ENCODE measurements at places on chromosomes 4 and X.

GRCh38 chr4:185966997-185967775 is 101.8 kb upstream of the TLR3 start:
- no peak for DNase-seq

GRCh38 chr4:142334931-142335330 is 511.2 kb downstream of the INPP4B start:
- no peak for DNase-seq

DNA sequence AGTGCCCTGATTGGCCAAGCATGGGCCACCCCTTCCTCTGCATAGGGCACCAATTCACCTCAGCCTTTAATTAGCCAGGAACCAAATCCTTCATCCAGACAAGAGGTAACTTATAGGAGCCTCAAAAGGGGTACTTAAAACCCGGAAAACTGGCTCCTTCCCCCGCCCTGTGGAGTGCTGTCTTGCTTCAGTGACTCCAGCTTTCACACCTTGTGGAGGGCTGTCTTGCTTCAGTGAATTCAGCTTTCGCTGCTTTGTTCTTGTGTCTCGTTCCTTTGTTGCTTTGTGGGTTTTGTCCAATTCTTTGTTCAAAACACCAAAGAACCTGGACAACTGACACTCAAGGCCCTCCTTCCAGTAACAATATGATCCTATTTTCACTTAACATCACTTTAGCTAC is 82.2 kb upstream of the FRG1 start:
- DNase-seq = no peak

DNA sequence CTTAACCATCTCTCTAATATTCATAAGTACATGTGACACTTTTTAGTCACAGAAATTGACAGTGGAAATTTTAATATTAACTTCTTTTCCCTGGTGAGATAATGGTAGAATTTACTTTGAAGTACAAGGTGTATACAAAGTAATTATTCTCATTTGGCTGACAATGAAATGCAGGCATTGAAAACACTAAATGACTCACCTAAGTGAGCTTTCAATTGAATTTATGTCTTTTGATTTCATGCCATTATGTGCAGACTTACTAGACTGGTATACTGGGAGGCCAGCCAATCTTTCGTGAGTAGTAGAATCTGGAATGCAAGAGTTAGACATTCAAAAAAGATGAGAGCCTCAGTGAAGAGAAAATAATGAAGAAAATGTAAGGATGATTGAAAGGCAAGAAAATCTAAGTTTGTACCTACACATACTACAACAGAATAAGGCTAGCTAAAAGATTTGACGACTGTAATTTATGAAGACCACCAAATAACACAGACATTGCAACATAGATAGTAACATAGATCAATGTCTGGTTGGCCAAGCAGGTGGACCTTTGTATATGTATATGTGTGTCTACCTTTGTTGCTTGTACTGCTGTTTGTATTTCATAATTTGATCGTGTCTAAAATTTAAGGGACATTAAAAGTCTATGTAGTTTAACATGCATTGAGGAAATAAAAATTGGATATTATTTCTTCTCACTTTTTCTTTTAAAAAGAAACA is 459.7 kb downstream of the IL15 start:
- DNase-seq = no peak

DNA sequence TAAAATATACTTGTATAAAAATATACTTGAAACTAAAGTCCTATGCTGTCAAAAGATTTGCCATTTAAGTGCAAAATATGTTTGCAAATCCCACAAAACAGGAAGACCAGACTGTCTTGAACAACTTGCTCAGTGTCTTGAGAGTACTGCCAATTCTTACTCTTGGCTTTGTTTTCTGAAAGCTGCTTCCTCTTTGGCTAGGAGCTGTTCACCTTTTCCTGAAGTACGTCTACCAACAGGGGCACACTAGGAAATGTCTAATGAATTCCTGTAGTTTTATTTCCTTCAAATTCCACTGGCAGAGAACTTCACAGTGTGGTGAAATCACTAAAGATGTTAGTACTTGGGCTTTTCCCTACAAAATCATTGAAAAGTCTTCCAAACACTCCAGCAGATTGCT is 46.4 kb upstream of the ABCG2 start:
- no peak for DNase-seq

DNA sequence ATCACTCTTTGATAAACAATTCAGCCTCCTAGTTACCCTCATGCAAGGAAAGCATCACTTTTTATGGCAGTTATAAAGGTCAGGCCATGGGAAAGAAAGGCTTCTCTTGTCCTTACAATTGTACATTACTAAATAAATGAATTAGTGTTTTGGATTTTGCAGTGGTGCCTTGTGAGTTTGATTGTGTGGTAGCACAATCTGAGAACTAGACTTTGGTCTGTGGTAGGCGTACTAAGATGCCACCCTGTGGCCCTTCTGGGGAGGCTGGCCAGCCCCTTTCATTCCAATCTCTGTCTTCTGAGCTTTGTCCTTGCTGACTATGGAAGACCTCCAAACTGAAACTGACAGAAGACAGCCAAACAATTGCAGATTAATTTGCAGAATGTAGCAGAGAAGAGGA is 14.6 kb upstream of the HNRNPD start:
- no peak for DNase-seq

DNA sequence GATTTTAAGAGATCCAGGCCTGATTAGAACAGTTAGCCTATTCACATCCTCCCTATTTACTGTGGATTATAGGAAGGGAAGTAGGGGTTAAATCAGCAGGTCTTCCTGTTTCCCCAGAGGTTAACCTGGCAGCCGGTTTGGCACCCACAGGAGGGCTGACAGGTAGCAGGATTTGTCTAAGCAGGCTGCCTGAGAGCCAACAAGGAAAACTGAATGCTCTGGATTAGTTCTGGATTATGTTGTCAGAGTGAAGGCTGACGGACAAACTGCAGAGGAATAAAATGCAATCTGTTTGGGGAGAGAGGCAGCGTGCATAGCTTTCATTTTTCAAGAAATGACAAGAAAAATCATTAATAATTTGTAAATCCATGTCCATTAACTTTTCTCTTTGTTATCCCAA is 397.1 kb upstream of the FAM241A start:
- DNase-seq = no peak

DNA sequence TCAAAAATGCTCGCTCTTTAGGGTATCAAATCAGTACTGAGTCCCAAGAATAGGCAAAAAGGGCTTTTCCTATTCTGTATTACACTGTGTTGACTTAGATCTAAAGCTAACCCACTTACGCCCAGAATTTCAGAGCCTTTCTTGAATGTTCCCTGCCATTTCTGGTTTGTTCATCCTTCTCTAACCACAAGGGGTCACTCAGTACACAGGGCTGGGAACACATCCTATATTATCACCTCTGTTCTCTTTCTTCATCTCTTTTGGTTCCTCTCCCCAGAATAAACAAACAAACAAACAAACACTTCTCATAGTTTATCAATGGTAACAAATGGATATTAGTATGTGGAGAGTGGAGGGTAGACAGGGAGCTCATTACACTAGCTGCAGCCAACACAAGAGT is 25.5 kb upstream of the MORC4 start:
- peak; percentile 17 for DNase-seq

DNA sequence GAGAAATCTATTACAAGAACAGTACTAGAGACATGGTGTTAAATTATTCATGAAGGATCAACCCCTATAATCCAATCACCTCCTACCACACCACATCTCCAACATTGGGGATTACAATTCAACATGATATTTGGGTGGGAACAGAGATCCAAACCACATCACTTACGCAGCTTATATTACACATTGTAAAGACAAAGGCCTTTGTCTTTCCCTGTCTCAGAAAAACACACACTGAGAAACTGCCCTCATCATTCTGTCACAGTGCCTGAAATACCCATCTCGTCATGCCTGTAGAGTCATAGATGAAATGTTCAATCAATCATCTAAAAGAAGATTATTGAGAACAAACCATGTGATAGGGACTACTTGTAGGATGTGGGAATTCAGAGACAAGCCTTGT is 558.8 kb upstream of the GRIA3 start:
- no peak for DNase-seq

DNA sequence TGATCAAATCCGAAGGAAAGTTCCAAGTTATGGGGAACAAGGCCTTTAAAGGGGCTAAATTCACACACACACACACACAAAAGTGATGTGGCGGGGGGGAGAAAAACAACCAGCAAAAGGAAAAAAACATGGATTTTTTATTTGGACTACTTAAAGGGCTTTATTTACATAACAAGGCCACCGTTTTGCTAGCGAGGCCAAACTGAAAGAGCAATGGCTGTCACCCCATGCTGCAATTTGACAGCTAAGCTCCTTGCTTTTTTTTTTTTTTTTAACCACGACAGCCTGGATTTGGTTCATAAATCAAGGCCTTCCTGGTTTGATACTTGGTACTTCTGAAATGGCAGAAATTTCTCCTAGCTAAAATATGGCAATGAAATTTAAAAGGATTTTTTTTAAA is 99.6 kb upstream of the PTCHD1 start:
- DNase-seq = no peak

GRCh38 chr4:150045410-150045809 is 32.8 kb upstream of the DCLK2 start:
- DNase-seq = no peak

DNA sequence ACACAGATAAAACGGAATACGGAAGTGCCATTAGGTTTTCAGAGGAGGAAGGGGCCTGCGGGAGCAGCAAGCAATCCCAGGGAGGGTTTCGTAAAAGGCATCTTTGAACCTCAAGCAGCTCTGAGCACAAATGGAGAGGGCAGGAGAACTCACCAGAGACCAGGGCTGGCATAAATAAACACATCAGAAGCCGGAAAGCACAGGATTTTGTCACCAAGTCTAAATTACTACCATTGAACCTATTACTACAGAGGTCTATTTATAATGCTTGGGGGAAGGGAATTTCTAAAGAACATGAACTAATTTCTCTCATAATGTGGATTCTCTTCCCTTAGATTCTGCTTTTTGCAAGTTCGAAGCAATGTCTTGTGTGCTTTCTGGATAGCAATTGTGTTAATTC is 39.6 kb upstream of the MBTPS2 start:
- no peak for DNase-seq

GRCh38 chr4:15037923-15038541 is 35.8 kb downstream of the CPEB2 start:
- DNase-seq = no peak

DNA sequence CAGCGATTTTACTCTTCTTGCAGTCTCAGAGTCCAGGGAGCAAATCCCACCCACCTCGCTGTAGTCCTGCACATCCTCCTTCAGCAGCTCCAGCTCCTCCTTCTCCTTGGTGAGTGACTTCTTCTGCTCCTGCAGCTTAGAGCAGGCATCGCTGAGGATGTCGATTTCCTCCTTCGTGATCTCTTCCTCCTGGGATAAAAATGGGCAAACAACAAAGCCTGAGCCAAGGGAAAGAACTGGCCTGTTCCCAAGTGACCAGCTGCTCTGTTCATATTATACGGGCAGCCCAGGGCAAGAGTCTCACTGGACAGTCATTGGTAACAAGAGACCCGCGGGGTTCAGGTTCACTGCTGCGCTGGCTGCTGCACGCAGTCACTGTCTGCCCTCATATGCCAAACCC is 26.2 kb downstream of the FGFR3 start:
- DNase-seq = no peak

DNA sequence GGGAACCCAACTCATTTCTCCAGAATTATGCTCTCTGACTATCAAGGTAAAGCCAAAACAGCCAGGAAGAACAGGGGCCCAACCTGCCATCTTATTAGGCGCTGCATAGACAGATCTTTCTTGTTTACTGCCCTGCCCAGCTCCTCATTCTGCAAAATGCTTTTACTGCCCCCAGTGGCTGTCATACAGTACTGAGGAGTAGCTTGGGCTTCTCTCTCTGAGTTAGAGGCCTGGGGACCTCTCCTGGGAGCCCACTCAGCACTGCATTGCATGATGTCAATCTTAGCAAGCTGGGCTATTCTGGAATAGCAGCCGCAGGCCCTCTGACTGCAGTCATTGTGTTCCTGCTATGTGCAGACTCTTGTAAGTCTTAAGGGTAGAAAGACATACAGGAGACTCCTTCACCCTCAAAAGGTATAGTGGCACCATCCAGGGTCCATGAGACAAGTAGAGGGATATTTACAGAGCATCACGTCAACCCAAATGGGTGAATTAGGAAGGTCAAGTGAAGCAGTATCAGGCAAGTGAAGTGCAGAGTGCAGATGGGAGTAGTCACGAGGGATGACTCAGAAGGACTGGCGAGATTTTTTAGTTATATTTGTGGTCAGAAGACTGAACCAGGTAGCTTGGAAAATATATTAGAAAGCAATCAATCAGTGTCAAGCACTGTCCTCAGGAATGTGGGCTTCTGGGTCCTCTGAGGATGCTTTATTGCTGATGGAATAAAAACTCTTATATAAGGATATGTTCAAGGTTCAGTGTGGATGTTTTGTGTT is 294.1 kb upstream of the SFRP2 start:
- DNase-seq = peak; percentile 2

DNA sequence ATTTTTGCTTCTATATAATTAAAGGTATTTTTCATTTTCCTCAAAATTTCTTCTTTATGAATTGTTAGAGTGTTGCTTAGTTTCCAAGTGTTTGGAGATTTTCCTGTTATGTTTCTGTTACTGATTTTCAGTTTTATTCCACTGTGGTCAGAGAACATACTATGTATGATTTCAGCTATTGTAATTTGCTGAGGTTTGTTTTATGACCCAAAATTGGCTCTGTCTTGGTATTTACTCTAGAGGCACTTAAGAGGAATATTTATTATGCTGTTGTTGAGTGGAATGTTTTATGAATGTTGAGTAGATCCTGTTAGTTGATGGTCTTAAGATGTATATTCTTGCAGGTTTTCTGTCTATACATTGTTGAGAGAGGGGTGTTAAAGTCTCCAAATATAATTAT is 263.5 kb downstream of the PABPC4L start:
- no peak for DNase-seq

Data from SHP77 (cell line).